NCI-H2171 (cell line): ENCODE measurements at places on chromosomes 16 and 17.

DNA sequence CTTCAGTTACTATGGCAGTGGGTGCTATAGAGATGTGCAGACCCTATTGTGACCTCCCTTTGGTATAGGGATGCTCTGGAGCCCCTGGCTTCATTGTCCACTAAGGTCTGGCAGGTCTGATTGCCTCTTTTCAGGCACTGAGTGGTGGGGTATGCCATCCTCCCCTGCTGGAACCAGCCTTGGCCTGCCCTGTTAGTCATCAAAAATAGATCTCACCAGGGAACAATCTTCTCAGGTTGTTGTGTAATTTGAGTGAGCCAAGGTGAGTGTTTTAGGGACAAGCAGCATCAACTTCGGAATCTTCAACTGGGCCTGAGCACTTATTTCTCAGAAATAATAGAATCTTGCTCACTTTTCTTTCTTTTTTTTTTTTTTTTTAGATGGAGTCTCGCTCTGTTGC lies 19.6 kb downstream of the HMOX2 start:
- no peak for DNase-seq

- no peak for DNase-seq
Observed at GRCh38 chr17:21548236-21548635, 144.1 kb upstream of the KCNJ18 start.

DNA sequence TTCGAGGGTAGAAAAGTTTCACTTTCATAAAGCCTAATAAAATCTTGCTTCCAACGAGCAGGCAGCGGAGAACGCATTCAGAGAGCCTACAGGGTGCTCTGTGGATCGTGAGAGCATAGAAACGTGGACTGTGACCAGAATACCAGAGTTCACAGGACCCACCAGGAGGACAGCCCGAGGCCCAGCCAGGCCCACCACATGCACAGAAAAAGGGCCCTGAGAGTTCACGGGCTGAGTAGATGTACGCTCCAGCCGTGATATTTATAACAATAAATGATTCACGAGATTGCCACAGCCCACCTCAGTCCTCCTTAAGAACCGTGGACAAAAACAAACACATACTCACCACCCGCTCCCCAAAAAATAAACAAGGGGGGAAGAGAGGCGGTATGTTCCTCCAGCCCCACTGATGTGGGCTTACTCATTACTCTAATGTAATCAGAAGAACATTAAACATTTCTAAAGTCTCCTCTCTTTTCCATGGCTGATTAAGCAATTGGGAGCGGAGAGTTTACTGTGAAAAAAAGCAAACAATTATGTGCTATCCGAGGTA lies 207.2 kb downstream of the C16orf78 start:
- no peak for DNase-seq

DNA sequence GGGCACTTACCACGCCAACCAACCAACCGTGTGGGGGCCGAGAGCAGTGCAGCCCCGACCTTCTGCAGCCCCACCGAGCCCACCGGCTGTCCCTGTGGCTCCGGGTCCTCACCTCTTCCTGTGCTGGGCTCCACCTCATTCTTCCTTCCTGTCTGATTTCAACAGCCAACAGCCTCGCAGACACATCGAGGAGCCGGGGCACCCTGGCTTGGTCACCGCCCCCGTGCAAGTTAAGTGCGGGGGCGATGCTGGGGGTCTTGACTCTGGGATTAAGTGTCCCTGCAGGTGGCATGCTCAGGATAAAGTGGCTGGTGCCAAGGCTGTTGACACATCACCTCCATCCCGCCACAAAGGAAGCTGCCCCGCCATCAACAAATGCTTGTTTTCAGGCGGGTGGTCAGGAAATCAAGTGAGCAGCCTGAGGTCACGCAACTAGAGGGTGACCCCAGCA lies at the start of gene NLRC3:
NLRC3 (minus strand) TSS at position 102 of the 451 bp plus-strand sequence. CDS start 12,367 bp downstream, outside the sequence.
- DNase-seq: no peak

DNA sequence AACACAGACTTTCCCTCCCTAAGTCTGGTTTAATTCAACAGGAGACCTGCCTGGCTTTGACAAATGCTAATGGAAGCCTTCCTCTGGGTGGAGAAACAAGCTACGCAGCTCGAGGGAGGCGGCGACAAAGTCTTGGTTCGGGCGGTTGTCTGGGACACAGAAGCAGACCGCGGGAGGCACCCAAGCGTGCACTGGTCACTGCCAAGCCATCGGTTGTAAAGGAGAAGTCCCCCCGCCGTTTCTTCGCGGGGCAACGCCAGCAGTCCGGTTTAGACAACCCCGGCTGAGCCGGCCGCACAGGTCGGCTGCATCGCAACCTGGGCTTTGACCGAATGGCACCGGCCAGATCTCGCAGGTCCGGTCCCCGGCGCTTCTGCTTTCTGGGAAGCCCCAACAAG lies 586 bp downstream of the GLYR1 start:
- DNase-seq: no peak

- DNase-seq: no peak
Observed at GRCh38 chr17:76558198-76559095, 18.6 kb downstream of the PRCD start.

DNA sequence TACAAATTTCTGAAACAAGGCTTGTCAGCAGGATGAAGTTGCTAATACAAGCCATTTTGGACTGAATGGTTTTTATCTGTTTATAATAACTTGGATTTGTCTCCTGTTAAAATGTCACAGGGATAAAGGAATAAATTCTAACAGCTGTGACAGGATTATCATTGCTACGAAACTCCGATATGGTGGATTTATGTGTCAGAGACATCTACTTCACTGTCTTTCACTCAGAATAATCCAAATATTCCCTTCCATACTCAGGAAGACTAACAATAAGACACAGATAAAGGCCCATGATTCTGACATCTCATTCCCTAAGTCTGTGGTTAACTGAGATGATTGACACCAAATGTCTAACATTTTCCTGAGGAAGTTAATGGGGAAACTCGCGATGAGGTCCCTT lies 529.8 kb upstream of the GOT2 start:
- no peak for DNase-seq

DNA sequence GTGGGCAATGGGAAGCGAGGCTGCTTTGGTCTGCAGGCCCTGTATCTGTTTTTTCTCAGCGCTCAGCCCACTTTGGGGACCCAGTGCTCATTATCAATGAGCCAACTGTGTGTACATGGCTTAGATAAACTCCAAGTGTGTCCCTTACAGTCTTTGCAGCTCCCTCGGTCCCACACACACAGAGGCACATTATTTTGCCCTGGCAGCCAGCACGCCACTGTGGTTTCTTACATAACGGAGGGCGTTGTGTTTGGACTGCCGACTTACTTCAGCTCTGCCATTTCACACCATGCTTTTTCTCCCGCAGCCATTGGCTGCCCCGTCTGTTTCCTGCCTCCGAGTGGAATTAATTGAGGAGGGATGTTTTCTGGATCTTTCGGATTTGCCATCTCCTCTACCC lies 56.5 kb upstream of the CLEC18A start:
- no peak for DNase-seq

DNA sequence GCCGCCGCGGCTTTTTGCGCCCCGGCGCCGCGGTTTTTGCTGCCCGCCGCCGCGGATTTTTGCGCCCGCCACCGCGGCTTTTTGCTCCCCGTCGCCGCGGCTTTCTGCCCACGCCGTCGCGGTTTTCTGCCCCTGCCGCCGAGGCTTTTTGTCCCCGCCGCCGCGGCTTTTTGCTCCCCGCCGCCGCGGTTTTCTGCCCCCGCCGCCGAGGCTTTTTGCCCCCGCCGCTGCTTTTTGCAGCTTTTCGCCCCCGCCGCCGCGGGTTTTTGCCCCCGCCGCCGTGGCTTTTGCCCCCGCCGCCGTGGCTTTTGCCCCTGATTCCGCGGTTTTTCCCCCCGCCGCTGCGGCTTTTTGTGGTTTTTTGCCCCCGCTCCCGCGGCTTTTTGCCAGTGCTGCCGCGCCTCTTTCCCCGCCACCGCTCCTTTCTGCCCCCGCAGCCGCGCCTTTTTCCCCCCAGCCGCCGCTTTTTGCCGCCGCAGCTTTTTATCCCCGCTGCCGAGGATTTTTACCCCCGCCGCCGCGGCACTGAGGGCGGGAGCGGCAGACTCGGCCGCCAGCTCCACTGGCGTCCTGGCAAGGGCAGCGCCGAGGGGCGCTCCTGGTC lies 518.6 kb upstream of the WSB1 start:
- DNase-seq: no peak

DNA sequence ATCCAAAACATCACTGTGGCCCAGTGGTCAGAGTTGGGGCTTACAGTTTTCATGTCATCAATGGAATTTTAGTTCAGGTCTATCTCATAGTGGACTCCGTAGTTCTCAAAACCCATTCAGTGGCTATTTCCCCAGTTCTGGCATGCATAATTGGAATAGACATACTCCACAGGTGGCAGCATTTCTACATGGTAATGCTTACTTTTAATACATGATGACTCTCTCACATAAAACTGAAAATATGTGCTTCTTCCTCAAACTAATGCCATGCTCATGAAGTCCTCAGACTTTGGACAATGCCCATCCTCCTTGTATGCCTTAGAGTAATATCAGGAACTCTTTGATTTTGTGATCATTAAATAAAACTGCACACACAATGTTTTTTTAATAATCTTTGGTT lies 857.4 kb upstream of the GOT2 start:
- no peak for DNase-seq

GRCh38 chr17:49224198-49224996 lies 6.2 kb downstream of the PHOSPHO1 start:
- DNase-seq: no peak

DNA sequence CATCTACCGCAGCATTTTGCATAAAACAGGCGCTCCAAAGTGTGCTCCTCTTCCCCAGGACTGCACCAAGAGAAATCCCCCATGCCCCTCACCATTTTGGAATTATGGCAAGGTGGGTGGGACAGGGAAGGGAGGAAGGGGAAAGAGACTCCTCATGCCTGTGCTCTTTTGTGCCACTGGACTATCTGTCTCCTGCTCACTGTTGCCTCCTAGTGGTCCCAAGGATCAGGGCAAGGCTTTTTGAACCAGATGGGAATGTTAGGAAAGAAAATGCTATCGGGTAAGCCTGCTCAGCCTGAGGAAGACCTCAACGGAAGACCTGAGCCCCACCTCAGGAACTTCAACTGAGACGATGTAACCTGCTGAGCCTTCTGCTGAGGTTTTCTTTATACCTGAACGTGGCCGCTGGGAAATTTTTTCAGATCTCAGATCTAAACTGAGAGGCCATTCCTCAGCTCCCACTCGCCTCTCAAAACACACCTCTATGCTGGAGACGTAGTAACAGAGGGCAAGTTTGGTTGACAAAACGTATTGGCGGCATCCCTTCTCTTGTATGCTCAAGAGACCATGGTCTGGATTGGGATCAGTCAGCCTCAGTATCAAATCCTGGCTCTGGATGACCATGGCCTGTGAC lies 58.3 kb downstream of the SPACA3 start:
- DNase-seq: peak; percentile 11

- DNase-seq: no peak
Observed at GRCh38 chr17:47851764-47852112, 775 bp upstream of the SP6 start.

DNA sequence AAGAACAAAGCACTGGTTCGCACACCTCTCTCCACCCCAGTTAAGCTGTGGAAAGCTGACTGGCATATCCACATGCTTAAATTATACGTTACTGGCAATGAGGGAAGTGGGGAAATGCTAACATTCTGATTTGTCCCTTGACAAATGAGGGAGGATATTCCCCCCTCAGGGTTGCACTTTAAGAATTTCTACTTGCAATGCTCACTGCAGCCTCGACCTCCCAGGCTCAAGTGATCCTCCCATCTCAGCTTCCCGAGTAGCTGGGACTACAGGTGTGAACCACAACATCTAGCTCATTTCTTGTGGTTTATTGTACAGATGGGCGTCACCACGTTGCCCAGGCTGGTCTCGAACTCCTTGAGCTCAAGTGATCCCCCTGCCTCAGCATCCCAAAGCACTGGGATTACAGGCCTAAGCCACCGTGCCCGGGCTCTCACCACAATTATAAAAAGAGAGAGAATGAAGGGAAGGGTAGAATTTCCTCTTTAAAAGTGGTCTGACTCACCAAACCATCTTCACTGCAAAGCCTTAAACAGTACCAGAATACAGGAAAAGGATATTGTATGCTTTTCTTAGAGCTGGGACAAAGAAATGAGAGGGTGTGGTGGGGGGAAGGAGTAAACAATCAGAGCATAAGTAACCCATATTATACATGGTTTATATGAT lies 38.9 kb downstream of the KANSL1 start:
- no peak for DNase-seq

DNA sequence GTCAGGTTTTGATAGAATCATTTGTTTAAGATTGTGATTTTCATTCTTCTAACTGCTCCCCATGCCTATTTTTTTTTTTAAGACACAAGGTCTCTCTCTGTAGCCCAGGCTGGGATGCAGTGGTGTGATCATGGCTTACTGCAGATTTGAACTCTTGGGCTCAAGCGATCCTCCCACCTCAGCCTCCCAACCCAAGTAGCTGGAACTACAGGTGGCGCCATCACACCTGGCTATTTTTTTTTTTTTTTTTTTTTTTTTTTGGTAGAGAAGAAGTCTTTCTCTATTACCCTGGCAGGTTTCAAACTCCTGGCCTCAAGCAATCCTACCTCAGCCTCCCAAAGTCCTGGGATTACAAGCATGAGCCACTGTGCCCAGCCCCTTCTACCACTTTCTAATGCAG lies 223.3 kb downstream of the CBLN1 start:
- DNase-seq: no peak

GRCh38 chr17:17751489-17752088 lies 70.3 kb downstream of the RAI1 start:
- DNase-seq: no peak

- DNase-seq: no peak
Observed at GRCh38 chr16:72561-73548, at the start of gene RHBDF1. Gene RHBDF1 (minus strand): TSS chr16:72631. CDS start chr16:65015, 7,616 bp downstream.

DNA sequence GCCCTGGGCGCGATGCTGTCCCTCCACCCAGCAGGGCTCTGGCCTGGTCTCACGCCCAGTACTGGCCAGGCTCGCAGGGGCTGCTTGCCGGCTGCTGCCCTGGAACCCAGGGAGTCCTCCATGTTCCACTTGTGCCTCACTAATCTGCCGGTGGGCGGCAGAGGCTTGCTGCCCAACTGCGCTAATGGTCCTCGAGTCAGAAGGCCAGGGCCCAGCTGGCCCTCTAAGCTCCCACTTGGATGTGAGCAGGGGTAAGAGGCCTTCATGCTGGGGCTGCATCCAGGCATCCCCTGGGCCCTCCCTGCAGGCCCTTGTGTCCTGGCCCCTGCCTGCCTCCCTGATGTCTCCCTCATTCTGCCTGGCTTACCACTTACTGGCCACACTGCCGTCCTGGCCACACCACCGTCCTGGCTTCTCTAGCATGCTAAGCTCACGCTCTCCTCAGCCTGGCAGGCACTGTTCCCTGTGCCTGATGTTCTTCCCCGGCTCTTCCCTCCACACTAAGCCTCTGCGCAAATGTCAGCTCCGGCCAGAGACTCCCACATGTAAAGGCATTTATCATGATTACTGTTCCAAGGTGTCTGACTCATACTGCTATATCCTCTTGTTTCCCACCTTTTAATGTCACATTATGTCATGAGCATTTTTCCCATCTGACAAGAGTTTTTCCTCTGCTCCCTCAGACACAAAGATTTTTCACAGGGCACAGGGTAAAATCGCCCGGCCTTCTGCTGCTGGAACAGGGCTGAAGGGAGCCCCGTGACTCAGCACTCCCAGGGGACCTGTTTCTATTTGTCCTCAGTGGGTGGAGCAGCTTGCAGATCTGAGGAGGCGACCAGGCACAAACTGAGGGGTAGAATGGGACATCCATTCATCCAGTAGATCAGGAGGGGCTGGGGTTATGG lies 15.9 kb downstream of the B9D1 start:
- DNase-seq: peak; percentile 78
